ENCODE measurements at places on chromosomes 7 and 10.

DNA sequence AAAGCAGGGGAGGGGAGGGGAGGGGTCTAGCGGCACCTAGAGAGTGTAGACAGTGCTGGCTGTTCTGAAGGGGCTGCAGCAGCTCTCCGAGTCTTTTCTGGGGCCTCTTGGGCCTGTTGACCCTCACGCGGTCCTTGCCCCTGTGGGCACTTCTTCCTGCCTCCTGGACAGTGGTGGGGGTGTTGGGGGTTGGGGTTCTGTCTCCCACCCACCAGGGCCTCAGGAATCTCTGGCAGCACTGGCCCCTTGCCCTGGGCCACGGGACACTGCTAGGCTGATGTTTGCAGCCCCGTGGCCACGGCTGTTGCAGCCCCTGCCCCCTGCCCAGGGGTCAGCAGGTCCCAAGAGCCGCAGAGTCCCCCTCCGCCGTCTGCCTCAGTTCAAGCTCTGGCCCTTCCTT, 68.9 kb upstream of the INPP5A start:
- no peak for DNase-seq

DNA sequence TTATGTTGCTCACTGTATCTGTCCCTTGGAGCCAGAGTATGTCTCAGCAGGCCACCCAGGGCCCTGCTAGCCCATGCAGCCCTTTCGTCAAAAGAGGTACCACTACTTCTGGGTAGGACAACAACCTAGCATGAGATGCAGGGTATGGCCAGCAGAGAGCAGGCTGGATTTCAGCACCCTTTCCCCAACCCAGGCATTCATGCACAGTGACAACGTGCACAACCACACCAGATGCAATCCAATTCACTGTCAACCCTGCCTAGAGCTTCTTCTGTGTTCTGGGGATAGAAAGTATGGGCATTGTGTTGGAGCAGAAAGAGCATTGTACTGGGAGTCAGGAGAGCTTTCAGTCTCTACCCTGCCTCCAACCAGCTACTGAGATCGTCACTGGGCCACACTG, 37.9 kb downstream of the JAZF1 start:
- DNase-seq, result no peak

DNA sequence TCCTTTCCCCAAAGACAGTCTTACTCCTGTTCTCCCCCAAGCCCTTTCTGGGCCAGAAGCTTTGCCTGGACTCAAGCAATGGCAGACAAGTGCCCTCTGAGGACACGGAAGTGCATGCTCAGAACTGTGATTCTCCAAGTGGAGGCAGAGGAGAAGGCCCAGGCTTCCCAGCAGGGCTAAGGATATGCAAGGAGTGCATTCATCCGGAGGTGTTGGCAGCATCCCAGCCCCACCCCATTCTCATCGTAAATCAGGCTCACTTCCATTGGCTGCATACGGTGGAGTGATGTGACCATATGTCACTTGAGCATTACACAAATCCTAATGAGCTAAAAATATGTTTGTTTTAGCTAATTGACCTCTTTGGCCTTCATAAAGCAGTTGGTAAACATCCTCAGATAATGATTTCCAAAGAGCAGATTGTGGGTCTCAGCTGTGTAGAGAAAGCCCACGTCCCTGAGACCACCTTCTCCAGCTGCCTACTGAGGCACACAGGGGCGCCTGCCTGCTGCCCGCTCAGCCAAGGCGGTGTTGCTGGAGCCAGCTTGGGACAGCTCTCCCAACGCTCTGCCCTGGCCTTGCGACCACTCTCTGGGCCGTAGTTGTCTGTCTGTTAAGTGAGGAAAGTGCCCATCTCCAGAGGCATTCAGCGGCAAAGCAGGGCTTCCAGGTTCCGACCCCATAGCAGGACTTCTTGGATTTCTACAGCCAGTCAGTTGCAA, 1.4 kb upstream of the RBP3 start:
- no peak for DNase-seq

- DNase-seq, result peak; percentile 8
Observed at GRCh38 chr7:50632561-50633413, 67.6 kb upstream of the DDC start.

GRCh38 chr7:652881-653280, 73.6 kb upstream of the DNAAF5 start:
- no peak for DNase-seq

DNA sequence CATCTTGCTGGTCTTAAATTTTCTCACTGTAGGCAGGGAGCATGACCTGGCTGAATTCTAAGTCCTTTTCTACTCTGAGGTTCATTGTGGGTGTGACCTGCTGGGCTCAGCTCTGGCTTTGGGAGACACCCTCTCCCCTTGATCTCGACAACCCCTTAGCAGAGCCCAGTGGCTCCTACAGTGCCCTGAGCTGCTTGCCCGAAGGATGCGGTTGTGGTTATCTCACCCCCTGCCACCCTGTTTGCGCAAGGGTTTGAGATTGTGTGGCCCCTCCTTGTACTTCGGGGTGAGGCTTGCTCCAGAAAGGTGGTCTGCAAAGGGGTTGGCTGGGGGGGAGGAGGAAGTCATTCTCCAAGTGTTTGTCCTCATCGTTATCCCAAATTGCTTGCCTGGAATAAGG, 55.3 kb downstream of the TCF7L2 start:
- no peak for DNase-seq

DNA sequence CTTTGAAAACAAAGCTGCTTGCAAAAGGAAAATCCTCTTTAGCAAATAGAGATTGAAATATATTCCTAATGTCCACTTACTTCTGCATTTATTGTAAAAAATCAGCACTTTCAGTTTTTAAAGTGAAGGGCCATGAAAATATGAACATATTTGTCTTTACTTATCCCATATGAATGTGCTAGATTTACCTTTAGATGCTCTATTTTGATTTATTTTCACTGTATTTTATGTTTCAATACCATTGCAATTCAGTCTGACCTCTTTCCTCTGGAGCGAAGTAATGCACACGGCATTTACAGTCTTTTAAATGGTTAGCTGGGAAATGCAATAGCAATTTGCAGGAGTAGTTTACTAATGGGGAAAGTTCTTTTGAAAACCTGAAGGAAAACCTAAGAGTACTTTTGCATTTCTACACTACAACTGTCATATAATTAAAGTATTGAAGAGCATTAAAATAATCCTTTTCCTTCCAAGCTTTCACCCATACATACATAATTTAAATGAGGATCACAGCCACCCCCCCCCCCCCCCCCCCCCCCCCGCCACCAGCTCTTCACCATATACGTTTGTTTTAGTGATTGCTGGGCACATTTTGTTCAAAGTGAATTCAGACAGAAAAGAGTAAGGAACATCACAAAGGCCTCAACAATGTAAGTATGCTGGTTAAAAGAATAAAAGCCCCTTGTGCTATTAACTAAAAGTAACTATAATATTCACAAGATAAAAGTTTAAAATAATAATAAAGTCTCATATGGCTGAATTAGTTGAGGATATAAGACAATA, 3.5 kb downstream of the SKIDA1 start:
- DNase-seq, result no peak

DNA sequence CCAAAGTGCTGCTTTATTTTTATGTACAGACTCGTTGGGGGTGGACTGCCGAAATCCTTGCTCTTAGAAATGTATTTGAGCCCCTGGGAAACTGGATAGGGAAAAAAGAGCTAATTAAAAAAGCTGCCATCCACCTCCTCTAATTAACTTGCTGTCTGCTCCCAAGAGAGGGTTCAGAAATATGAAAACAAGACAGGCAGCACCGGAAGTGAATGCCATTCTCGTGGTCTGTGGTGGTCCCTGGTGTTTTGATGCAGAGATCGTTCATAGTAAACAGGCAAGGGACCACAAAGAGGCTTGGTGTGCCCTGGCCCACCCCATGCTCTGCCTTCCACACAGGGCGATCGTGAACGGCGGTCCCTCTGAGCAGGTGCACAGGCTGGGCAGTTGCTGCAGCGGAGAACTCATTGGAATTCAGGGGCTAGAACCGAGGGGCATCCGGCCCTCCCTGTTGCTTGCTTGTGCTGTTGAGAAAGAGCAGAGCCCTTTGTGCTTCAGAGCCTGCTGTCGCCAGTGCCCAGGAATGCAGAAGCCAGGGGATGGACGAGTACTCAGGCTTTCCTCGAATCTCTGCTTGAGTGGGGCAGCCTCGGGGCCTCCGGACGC, 79.1 kb upstream of the BTBD16 start:
- DNase-seq, result no peak

GRCh38 chr10:92328993-92329392, 38.0 kb downstream of the MARCHF5 start:
- no peak for DNase-seq

Data from activated naive CD8-positive, alpha-beta T cell treated with anti-CD3 and anti-CD28 coated beads, Interleukin-2, amount 50 U/mL, for 16 hours (primary cell).